ENCODE measurements at places on chromosomes 1 and 21.

GRCh38 chr21:25733859-25734653 is 648 bp downstream of the ATP5PF start:
- DNase-seq, result peak; percentile 17

DNA sequence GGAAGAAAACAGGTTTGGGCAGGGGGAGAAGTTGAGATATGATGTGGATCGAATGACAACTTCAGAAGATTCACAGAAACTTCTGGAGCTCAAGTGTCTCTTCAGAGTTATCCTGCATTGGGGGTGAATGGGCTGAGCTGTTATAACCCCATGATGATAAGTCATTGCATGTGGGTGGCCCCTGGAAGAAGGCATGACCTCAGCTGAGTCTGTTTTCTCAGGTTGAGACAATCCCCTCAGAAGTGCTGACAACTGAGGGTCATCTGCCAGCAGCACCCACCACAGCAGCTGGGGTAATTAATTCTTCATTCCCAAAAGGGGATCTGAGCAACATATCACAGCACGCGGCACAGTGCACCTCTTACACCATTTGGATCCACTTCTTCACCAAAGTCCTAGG is 138.6 kb upstream of the CAMK1G start:
- no peak for DNase-seq

DNA sequence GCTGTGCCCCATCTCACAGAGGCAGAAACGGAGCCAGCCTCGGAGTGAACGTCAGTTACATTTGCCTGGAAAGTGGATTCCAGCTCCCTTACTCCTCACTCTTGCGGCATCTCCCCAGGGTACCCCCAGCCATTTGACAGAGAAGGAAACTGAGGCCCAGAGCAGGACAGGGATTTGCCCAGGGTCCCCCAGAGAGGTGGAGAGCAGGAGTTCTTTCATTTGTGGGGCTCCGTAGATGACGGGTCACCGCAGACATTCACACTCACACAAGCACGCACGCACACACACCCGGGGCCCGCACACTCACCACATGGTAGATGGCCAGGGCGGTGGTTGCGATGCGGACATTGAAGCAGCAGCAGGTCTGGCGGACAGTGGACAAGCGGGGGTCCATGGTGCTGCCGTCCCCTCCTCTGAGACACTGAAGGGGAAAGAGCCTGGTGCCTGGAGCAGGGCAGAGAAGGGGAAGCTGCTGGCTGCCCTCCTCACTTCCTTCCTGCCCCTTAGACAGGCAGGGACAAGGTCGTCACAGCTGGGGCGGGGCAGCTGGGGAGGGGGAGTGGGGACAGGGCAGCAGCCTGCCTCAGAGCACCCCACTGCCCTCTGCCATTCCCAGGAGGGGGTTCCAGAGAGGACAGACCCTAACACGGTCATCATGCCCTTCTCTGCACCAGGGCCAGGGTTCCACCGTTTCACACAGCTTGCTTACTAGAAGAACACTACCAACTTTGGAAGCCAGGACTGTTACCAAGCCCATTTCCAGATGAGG is at the start of gene LAPTM5:
TSS of gene LAPTM5 (minus strand) at position 423 of the 769 bp plus-strand sequence. CDS start at position 394, 29 bp downstream.
- DNase-seq, result no peak

GRCh38 chr1:54887665-54888071 is 673 bp upstream of the DHCR24 start:
- no peak for DNase-seq

- no peak for DNase-seq
These were observed 12.4 kb upstream of the H3-3A start for GRCh38 chr1:226050133-226050532.

GRCh38 chr1:88800382-88801051 is 90.8 kb downstream of the GTF2B start:
- DNase-seq, result peak; percentile 10

DNA sequence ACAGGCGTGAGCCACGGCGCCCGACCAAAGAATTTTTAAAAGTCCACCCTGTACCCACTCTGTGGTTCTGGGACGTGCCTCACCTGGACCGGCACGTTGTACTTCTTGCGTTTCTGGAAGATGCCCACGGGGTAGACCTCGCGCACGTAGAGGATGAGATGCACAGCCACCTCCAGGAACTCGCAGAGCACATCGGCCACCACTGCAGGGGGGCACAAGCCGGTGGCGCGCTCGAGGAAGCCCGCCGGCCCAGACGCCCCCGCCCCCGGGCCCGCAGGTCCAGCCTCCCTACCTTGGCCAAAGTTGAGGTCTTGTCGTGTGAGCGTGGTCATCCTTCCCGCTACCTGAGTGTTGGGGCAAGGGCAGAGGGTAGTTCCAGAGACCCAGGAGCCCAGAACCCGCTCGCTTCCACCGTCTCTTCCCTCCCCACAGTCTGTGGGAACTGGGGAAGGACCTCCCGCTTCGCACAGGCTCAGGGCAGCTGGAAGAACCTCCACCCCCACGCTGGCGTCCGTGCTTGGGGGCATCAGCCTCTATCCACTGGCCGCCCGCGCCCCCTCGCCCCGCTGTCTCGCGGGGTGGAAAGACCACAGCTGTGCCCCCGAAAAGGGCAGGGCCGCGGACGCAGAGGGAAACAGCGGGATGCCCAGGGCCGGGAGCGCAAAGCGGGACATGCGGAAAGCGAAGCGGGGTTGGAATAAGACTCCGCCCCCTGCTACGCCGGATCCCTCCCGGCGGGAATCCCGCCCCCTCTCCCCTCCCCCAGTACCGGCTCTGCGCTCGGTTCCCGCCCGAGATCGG is 478 bp downstream of the MAD2L2 start:
- no peak for DNase-seq

DNA sequence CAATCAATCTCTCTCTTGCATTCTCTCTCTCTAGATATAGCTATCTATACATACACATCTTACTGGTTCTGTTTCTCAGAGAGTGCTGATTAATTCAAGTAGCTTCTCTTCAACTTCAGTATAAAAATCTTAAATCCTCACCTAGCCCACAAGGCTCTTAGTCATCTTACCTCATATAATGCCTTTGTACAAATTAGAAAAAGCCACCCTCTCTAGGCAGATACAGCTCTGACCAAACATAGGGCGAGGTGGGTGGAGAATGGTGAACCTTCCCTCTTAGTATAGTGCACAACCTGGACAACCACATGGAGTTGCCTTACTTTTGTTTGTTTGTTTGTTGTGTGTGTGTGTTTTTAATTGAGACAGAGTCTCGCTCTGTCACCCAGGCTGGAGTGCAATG is 5.1 kb upstream of the INAVA start:
- DNase-seq, result no peak

GRCh38 chr1:170562646-170563338 is 30.8 kb downstream of the GORAB start:
- DNase-seq, result no peak

DNA sequence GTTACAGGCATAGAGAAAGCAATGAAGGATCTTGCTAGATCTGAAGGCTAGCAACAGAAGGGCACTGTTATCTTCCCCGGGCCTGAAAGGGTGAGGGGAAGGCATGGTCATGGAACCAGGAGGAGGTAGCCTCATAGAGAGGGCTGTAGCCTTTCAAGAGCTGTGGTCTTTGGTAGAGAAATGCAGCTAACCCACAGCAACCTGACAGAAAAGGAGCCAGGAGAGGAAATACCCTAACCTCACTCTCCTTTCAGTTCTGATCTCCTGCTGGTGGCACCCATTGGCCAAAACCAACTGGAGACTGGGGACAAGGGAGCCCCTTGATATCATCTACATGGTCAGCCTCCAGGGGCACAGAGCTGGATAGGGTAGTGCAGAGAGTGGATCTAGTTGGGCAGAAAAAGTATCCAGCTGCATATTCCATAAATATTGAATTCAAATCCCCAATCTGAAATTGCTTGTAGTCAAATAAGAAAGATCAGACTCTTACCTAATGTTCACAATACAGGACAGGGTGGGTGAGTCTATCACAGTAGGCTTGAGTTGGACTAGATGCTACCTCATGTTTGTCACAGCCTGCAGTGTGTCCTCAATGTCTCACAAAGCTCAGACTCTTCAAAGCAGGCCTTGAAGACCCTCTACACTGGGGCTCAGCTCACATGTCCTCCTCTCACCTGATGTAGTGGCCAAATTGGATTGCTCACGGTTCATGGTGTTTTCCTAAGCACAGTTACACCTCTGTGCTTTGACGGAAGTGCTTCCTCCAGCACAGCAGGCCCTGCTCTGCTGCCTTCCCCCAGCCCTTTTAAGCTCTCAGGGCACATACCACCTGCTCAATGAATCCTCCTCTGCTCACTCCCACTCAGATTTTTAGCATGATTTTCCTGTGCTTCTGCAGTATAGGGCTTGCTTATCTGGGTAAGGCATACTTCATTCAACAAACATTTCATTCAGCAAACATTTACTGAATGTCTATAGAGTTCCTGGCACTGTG is 74.1 kb upstream of the JUN start:
- peak; percentile 30 for DNase-seq

GRCh38 chr1:216849146-216849545 is 125.9 kb upstream of the ESRRG start:
- peak; percentile 47 for DNase-seq

- DNase-seq, result peak; percentile 60
These were observed 19.3 kb downstream of the AHCYL1 start for GRCh38 chr1:110003747-110004428.

- peak; percentile 79 for DNase-seq
These were observed 4.7 kb downstream of the MR1 start for GRCh38 chr1:181038399-181038873.

- no peak for DNase-seq
These were observed 18.9 kb upstream of the IL20 start for GRCh38 chr1:206846487-206846886.

DNA sequence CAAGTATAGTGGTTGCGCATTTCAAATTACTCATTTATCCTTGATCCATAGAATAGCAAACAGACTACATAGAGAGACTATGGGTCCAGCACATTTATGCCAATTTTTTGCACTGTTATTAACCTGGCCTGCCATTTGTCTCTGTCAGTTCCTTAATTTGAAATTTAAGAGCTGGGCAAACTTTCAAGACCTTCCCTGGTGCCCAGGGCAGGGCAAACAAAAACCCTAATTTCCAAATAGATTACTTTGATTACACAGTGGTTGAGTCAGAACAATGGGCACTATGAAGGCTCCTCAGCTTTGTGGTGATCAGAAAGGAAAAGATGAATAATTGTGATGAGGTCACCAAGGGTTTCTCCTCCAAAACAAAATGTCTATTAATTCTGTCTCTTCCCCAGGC is 80.6 kb downstream of the TNFSF18 start:
- no peak for DNase-seq

- DNase-seq, result no peak
These were observed 51.2 kb upstream of the EDN2 start for GRCh38 chr1:41535716-41536115.

DNA sequence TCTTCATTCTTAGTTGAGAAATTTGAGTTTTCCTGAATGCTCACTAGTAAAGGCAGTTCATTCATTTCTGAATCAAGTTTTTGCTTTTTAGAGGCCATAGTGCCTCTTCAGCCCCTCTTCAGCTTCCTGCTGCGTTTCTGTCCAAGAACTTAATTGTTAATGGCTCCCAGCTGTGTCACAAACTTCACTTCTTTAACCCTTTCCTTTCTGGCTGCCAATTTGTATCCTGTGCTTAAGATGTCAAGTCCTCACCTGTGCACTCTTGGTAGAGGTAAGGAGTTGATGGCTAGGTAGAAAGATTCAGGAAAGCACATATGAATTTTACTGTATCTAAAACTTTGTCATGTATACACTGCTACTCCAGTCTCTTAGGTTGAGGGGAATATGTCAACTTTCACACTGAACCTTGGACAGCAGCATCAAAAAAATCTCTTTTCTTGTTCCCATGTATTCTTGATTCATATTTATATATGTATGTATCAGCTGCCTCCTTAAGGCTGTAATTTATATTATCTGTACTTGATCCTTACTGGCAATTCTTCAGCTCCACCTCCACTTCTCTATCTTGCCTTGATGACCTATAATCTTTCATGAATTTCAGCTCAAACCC is 612.8 kb downstream of the LMO4 start:
- DNase-seq, result no peak

- DNase-seq, result no peak
These were observed 40.2 kb upstream of the IL10 start for GRCh38 chr1:206812471-206812870.

DNA sequence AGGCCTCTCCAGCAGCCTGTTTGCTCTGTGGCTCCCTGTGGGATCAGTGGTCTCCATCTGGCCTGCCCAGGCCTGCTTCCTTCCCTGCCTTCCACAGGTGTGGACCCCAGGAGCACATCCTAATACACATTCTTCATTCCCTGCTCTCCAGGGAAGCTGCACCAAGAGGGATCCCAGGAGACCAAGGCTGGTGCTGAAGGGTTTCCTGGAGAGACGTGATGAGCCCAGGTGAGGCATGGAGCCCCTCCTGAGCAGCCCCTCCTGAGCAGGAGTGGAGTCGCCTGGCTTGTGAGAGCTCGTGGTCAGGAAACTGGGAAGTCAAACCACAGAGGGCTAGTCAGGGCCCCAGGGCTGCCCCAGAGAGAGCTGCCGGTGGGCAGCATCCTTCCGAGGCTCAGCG is 561.4 kb downstream of the MATN1 start:
- DNase-seq, result no peak

DNA sequence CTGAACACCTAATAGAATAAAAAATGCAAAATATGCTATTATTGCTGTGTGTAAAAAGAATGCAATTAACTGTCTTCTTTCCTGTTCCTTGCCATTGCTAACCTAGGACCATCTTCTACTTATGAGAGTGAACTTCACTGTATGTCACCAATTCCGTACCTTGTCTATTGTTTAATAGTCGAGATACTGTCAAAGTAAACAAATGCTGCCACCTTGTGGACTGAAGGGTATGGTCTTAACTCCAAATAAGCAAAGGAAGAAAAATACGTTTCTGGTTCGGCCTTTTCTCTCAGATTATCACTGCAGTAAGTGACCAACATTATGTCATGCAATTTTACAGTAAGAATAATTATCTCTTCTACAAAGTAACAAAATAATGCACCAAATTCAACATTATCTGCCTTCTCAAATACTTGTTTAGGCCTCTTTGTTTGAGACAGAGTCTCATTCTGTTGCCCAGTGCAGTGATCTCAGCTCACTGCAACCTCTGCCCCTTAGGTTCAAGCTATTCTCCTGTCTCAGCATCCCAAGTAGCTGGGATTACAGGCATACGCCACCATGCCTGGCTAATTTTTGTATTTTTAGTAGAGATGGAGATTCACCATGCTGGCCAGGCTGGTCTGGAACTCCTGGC is 133.4 kb downstream of the COP1 start:
- DNase-seq, result peak; percentile 71
